ENCODE measurements at places on chromosomes 7 and 10. TPM values are rescaled to one million over a fixed set of nuclear protein-coding genes. Genes with fewer than 3 reads are reported as not detected.

UPK3BL2 gene
- total RNA-seq = 8.6 TPM

CFTR gene
- not detected for total RNA-seq

SPDYE9 gene
- total RNA-seq = not detected

DNA sequence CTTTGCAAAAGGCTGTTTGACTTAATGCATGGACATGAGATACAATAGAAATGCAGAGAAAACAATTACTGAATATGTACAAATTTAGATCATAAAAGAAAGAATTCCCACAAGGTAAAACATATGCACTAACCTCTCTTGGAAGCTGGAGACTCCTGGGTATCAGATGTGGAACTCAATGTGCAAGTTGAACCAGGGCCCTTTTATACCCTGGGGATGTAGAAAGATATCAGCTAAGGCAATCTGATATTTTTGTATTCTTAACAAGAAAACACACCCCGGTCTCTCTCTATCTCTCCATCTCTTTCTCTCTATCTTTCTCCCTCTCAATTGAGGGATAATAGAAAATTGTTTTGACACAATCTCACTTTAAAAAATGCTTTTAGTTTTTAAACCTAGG, at the start of gene IDI2:
TSS of gene IDI2 (minus strand) at position 177 of the 400 bp plus-strand sequence. CDS start 1,136 bp downstream, outside the sequence.
- no peak for DNase-seq

TMEM196 gene
- total RNA-seq = 0.55 TPM

DNA sequence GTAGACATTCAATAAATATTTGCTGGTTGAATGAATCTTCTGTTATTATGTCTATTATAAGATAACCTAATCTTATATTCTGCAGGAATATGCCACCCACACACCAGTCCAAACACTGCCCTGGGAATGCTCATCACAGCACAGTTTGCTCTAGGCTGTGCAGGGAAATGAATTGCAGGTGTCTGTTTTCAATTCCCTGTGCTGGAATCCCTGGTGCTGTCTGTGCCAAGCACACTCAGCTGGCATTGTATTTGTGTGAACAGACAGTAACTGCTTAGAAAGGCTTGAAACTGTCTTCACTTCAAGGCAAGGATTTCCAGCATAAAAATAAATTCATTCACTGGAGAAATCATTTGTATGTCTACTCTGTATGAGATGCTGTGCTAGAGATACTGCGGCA, 20.2 kb downstream of the ATOH7 start:
- DNase-seq = no peak

PDE1C gene
- 1.1 TPM for total RNA-seq

Data from neural crest cell (in vitro differentiated cells).